Sigmoid colon (tissue), 7 donors: ENCODE measurements at places on chromosomes 5 and 9. TPM values are rescaled to one million over a fixed set of nuclear protein-coding genes. Genes with fewer than 3 reads are reported as not detected.

- H3K4me3 ChIP-seq = no peak overlapping the region
- no peak overlapping the region for H3K27ac ChIP-seq
- no peaks in the 10 kb centered on the region for H3K27me3 ChIP-seq
Observed at GRCh38 chr9:71094708-71095251, 26.6 kb downstream of the TRPM3 start.

Gene DDX4
- not detected for total RNA-seq

DNA sequence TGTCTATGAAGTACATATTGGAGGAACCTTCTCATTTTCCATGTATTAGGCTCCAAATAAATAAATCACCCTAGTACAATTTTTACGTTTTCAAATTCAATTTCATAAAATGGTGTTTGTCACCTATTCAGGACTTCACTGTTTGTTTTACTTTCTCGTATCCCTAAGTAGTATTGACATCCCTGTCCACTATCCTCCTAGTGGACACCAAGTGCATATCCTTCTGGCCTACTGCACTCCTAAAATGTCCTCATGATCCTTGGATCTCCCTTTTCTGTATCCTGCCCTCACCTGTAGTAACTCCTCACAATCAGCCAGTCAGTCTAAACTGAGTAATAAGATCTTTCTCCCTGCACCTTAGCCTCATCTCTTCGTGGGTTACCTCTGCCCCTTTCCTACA is 539.9 kb downstream of the DMRTA1 start:
- no peaks in the 10 kb centered on the region for H3K4me1 ChIP-seq
- no peaks in the 10 kb centered on the region for H3K27me3 ChIP-seq
- no peak overlapping the region for H3K27ac ChIP-seq
- H3K36me3 ChIP-seq = no peaks in the 10 kb centered on the region

Gene GRM6
- not detected for total RNA-seq

DNA sequence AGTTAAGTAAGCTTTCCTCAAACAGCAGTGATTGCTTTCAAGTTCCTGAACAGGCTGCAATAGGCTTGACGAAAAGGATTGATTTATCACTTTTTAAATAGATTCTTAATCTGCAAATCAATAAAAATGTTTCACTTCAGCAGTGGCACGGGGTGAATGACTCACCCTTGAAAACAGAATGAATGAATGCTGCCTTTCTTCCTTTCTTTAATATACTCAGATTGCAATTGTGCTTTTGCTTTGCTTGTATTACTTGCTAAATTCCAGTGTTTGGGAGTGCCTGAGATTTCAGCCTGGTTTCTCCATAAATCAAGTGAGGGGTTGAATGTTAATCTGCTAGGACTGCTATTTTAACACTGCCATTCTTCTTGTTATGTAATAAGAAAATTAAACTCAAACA is 1293.8 kb downstream of the PTPRD start:
- H3K36me3 ChIP-seq = no peaks in the 10 kb centered on the region
- no peaks in the 10 kb centered on the region for H3K27me3 ChIP-seq
- H3K4me1 ChIP-seq = no peaks in the 10 kb centered on the region

DNA sequence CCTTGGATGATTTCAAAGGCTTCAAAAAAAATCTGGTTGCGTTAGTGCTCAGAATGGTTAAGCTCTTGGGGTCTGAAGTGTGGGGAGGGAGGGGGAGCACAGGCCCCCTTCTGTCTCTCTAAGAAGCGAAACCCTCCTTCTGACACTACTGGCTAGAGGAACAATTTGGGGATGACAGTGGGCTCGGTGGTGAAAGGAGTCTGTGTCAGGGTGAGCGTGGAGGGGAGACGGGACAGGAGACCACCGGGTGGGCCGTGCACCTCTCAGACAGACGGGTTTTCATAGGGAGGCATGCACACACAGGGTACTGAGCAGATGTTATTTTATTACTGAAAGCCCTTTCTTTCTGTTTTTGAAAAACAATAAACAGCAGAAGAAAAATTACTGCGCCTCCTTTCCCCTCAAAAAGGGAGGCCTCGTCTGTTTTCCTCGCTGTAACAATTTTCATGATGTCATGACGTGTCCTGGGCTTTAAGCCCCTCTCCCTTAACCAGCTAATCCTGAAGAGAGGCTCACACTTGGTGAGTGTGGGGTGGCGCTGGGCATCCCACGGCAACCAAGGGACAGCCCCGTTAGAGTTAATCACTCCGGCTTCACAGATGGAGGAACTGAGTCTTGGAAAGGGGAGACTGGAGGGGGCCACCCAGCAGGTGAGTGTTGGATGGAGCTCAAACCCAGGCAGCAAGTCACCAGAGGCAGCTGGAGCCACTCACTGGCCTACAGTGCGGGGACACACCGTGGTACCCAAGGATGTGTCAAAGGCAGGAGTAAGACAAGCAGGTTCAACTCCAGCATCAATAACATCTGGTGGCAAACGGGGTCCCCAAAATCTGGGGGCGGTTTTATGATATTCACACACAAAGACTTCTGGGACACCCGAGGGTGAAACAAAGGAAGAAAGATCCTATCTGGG is 53.4 kb downstream of the PTCH1 start:
- peaks cover 21% of the 10 kb centered on the region for H3K36me3 ChIP-seq
- peaks cover 50% of the 10 kb centered on the region for H3K4me1 ChIP-seq
- peak overlapping the region; percentile 30 for H3K4me3 ChIP-seq

Gene TNFSF8
- 1.4 TPM for total RNA-seq

Gene ZBTB34
- total RNA-seq = 9.7 TPM

GRCh38 chr9:136941231-136942111 is 3.1 kb downstream of the FBXW5 start:
- no peaks in the 10 kb centered on the region for H3K27me3 ChIP-seq
- H3K36me3 ChIP-seq = peaks cover 55% of the 10 kb centered on the region
- H3K4me3 ChIP-seq = no peak overlapping the region
- DNase-seq = no peak
- H3K4me1 ChIP-seq = peaks cover 21% of the 10 kb centered on the region

Gene NUTM2G
- total RNA-seq = not detected

Gene NEURL1B
- 53.2 TPM for total RNA-seq

DNA sequence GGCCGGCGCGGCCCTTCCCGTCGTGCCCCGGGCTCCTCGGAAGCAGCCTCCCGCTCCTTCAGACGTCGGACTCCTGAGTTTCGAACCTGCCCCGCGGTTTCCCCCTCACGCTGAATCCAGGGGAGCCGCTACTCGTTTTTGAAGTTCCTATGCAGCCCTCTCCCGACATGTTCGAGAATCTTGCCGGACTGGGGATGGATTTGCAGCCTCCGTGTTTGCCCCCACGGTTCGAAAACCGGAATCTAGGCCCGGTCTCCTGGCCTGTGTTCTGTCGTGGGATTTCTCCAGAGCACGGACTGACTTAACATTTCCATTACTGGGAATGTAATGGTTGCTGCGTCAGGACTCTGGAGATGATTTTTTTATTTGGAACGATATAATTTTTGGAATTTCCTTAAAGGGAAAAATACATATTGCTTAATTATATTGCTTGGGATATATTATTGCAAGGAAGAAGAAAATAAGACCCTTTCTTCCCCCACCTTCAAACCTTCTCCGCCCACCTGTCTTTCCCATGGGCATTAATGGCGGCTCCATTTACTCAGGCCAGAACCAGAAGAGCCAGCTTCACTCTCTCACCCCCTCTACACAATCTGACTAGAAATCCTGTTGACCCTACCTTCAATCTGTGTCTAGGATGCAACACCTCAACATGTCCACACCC is 8.5 kb upstream of the MGAT1 start:
- no peaks in the 10 kb centered on the region for H3K27me3 ChIP-seq
- no peaks in the 10 kb centered on the region for H3K36me3 ChIP-seq
- H3K4me3 ChIP-seq = peak overlapping the region; percentile 61
